ENCODE measurements at places on chromosomes 1 and 21. TPM values are rescaled to one million over a fixed set of nuclear protein-coding genes. Genes with fewer than 3 reads are reported as not detected.

- no peak for DNase-seq
Measured at GRCh38 chr1:230077436-230078213, 10.6 kb downstream of the GALNT2 start.

LIN28A gene
- total RNA-seq = not detected

DNA sequence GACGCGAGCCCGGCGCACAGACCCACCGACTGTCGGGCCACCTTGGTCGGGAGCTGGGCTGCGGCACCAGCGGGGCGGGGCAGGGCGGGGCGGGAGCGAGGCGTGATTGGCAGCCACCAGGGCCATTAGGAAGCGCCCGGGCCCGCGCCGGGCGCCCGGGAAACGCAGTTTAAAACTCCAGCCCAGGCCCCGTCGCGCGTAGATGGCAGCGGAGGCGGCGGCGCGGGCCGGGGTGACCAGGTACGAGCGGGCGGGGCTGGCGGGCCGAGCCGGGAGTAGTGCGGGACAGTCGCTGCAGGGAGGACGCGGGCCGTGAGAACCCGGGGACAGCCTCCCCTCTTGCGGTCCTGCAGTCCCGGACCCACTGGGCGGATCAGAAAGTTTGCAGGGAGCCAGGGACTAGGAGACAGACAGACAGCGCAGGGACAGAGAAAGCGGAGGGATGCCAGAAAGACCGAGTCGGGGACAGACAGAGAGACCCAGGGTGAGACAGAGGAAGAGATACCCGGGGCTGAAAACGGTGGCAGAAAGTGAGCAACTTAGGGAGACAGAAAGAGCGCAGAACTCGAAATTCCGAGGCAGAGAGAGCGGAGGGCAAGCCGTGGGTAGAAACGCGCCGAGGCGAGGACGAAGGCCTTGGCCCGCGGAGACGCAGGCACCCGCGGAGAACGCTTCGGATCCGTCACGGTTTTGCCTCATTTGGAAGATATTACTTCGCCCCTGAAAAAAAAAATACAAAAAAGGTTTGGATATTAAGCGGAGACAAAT lies at the start of gene DMBX1:
TSS of gene DMBX1 (plus strand) at position 199 of the 768 bp plus-strand sequence. CDS start 17,175 bp downstream, outside the sequence.
- no peak for DNase-seq

GRCh38 chr1:151612501-151613281 lies 841 bp downstream of the SNX27 start:
- peak; percentile 62 for DNase-seq

GRCh38 chr21:43995521-43996105 lies 16.5 kb upstream of the TRAPPC10 start:
- DNase-seq = no peak

DNA sequence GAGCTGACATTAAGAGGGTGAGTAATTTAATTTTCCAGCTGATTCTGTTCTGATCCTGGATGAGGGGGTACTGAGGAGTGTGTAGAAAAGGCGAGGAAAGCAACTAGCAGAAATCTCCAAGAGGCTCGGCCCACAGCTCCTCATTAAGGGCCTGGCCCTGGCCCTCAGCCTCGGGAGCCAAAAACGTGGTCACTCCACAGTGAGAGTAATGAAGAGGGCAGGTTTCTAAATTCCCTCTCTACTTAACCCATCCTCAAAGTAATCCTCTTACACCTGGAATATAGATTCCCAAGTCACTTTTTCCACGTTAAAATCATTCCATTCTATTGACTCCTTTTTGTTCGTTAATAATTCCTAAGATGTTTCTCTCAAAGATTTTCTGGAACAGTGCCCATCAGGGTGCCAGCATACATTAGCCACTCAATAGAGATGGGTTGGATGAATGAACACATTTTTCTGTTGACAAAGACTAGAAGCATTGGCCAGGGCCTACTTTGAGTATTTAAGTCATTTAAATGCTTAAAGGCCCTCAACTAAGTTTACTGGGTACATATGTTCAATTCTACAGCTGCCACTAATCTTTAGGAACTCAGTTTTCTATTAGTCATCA lies 1.1 kb upstream of the COL11A1 start:
- DNase-seq = no peak

ADGRB2 gene
- total RNA-seq = 7.5 TPM

- DNase-seq = no peak
Measured at GRCh38 chr1:231487019-231487418, 41.5 kb upstream of the TSNAX start.

DNA sequence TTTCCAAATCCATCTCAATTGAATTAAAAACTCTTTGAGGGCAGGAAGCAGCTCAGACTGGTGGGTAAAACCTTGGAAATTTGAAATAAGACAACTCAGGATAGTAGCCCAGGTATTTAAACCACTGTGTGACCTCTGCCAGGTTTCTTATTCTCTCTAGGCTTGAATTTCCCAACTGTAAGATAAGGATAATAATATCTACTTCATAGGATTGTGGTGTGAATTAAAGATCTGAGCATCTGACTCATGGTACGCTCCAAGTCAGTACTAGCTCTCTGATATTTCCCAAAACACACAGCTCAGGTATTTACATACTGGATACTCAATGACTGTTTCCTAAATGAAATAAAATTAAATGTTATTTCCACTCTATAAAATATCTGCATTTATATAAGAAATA lies 337.2 kb downstream of the LTN1 start:
- no peak for DNase-seq

PLD5 gene
- total RNA-seq = 0.13 TPM

KIRREL1 gene
- total RNA-seq = 19.7 TPM

DNA sequence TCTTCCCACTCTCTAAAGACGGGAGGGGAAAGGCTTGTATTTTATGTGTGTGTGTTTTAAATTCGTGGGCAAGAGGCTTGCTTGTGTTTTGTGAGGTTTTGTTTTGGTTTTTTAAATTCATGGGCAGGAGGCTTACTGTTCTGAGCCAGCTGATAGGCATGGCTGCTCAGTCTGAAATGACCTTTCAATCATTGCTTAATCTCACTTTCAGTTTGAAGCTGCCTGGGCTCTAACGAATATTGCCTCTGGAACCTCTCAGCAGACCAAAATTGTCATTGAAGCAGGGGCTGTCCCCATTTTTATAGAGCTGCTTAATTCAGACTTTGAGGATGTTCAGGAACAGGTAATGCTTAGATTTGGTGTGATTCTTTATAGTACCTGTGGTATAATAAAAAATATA lies 20.3 kb upstream of the TXLNA start:
- DNase-seq = no peak

HES5 gene
- 0.57 TPM for total RNA-seq

DNA sequence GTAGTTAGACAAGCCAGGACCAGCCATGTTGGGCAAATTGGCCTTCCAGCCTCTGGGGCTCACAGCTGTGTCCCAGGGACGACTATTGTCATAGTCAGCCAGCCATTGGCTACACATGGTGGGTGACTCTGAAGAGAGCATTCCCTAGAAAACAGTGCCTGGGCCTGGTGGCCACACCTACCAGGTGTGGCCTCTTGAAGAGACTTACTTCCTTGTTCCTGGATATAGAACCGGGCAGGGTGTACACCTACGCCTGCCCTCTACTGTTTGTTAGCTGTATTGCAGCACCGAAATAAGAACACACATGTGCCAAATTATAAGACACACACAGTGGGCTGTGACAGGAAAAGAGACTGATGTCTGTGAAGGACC lies 134.6 kb upstream of the ARHGEF16 start:
- peak; percentile 63 for DNase-seq

DNA sequence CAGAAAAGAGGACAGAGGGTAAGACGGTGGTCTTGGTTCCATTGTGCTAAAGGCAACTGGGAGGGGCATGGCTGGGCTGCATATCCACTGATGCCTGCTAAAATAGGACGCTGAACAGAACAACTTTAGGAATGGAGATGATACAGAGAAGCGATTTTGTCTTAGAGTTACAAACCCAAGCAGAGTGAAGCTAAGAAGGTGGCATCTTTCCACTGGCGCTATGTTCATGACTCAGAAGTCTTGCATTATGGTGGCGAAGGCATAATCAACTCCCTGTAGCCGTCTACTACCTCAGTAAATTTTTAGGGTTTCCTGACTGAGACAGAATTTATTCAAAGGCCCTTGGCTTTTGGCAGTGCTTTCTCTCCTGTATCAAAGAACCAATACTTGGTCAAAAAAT lies 57.3 kb downstream of the MEF2D start:
- DNase-seq = no peak

ARMH1 gene
- 3.0 TPM for total RNA-seq

GRCh38 chr1:51242546-51242945 lies 6.5 kb downstream of the RNF11 start:
- DNase-seq = no peak
